ENCODE measurements at places on chromosomes 13 and 19.

DNA sequence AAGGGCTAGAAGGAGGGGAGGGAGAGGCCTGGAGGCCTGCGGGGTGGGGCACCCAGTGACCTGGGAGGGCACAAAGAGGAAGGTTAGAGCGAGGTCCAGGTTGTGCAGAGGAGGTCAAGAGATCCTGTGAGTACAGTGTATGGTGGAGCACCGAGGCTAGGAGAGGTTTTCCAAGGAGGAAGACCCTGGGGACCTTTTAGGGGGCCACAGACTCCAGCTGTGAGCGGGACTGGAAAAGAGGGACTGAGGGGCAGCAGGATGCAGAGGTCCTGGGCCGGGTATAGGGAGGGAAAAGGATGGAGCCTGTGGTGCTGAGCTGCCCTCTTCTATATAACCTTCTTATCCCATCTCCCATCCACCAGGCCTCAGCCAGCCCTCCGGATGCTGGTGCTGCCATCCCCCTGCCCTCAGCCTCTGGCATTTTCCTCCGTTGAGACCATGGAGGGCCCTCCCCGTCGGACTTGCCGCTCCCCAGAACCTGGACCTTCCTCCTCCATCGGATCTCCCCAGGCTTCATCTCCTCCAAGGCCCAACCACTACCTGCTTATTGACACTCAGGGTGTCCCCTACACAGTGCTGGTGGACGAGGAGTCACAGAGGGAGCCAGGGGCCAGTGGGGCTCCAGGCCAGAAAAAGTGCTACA is 863 bp downstream of the ZNF581 start:
- no peak for DNase-seq

DNA sequence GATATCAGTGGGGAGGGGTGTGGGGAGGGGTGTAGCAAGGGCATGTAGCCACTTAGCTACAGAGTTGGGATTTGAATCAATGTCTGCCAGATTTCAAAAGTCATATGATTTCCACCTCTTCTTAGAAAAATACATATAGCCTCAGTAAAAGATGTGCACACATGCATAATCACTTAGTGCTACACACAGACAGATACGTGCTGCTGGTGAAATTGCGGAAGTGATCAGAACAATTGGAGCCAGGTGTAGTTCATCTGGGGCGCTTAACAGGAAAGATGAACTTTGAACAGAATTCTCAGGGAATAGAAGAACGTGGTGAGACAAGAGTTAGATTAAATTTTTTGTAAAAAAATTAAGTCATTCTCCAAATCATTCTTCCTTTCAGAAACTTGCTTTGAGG is 333.1 kb downstream of the KCNRG start:
- DNase-seq: no peak

DNA sequence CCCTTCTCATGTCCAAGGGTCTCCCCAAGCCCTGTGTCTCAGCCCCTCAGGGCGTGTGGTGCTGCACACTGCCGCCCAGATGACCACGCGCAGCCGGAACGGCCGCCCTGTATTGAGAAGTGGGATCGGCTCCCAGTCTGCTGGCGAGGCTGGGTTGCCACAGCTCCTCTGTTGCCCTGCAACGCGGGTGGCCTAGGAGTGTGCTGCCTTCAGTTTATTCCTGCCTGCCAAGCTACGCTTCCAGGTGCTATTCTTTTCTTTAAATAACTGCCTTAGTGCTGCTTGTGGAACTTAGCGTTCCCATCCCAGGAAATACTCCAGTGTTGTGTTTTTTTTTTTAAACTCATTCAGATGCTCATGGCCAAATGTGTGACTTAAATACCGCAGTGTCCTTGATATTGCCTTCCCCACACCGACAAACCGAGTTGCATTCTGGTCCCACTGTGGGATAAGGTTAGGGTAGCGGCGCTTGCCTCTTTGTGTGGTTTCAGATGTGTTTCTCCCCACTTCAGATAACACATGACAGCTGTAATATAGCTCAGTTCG is 16.6 kb downstream of the ACTN4 start:
- peak; percentile 58 for DNase-seq

DNA sequence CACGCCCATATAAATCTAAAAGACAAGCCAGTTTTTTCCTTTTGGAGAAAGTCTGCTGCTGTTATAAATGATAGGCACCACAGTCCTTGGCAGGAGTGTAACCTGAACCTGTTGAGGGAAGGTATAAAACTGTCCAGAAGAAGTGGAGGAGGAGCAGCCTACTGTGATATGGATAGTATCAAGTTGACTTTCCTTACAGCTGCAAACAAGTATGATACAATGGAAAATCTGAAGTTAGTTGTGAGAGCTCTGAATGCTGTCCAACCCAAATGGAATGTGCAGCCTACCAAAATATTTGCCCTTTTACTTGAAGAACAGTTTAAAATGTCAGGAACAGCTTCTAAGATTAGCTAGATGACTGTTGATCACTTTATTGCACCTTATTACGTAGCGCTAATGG is 399.6 kb downstream of the FGF14 start:
- DNase-seq: no peak

GRCh38 chr19:42919757-42920079 is 2.0 kb upstream of the PSG6 start:
- no peak for DNase-seq

GRCh38 chr13:79723519-79724024 is 242.6 kb downstream of the NDFIP2 start:
- DNase-seq: peak; percentile 11

DNA sequence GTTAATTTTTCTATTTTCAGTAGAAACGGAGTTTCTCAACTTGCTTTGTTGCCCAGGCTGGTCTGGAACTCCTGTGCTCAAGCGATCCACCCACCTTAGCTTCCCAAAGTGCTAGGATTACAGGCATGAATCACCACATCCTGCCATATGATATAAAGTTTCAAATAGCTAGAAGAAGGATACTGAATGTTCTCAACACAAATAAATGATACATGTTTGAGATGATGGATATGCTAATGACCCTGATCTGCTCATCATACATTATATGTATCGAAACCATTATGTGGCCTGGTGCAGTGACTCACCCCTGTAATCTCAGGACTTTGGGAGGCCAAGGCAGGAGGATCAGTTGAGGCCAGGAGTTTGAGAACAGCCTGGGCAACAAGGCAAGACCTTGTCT is 11.5 kb downstream of the CIB3 start:
- DNase-seq: peak; percentile 51

DNA sequence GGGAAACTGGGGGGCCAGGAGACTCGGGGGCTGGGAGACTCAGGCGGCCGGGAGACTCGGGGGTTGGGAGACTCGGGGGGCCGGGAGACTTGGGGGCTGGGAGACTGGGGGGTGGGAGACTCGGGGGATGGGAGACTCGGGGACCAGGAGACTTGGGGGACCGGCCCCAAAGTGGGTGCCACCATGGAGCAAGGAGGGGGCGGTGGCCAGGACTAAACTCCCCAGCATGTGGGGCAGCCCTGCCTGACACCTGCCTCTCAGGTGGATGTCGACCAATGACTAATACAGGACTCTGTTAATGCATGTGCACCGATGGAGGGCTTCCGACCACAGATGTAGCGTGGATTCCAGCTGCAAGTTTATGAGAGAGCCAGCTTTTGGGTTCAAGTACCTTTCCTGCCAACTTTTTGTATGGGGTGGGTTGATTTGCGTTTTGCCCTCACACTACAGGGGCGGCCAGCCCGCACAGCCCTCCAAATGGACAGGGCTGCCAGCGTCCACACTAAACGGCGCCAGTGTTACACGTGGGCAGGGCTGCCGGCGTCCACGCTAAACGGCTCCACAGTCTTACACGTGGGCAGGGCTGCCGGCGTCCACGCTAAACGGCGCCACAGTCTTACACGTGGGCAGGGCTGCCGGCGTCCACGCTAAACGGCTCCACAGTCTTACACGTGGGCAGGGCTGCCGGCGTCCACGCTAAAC is 62.2 kb downstream of the RASA3 start:
- no peak for DNase-seq

DNA sequence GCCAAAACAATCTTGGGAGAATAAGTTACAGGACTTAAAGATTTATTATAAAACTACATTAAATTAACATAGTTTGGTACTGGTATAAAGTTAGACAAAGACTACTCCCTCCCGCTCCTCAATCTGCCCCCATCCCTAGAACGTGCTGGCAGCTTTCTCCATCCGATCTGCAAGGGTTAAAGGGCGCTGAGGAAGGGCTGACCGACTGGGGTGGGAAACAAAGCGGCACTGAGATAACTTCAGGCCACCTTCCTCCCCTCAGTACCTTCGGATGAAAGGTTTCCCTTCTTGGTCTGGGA is 790 bp upstream of the SUGT1 start:
- no peak for DNase-seq

- no peak for DNase-seq
Observed at GRCh38 chr19:29841209-29841558, 29.4 kb downstream of the CCNE1 start.

DNA sequence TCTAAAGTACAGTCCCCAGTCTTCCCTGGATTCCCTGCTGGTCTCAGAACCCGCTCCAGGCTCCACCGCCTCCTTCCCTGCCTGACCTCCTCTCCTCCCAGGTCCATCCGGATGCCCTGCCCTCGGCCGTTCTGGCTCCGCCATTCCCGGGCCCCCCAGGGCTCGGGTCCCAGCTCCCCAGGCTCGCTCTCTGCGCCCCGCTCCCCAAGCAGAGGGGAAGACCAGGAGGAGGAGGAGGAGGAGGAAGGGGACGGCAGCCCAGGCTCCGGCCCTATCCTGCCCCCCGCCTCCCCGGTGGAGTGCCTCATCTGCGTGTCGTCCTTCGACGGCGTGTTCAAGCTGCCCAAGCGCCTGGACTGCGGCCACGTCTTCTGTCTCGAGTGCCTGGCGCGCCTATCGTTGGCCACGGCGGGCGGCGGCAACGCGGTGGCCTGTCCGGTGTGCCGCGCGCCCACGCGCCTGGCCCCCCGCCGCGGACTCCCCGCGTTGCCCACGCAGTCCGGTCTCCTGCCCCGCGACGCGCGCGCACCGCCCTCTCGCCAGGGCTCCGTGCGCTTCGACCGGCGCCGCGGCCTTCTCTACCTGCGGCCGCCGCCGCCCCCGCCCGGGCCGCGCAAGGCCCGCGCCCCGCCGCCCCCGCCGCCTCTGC is 647 bp downstream of the RNF225 start:
- DNase-seq: no peak

DNA sequence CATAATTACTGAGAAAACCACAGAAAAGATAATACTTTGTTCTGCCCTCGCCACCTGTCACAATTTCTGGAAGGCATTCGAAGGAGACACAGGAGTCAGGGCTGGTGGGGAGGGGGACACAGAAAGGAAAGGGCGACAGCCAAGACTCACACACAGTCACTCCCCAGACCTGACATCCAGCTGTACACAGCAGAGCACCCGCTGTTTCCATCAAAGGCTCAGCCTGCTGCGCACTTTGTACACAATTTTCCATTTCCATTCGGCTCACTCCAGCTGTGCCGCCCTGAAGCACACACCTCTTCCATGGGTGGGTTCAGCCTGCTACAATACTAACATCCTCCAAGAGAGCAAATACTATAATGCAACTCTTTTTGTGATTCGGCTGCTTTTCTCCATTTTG is 38.0 kb downstream of the STK24 start:
- no peak for DNase-seq

DNA sequence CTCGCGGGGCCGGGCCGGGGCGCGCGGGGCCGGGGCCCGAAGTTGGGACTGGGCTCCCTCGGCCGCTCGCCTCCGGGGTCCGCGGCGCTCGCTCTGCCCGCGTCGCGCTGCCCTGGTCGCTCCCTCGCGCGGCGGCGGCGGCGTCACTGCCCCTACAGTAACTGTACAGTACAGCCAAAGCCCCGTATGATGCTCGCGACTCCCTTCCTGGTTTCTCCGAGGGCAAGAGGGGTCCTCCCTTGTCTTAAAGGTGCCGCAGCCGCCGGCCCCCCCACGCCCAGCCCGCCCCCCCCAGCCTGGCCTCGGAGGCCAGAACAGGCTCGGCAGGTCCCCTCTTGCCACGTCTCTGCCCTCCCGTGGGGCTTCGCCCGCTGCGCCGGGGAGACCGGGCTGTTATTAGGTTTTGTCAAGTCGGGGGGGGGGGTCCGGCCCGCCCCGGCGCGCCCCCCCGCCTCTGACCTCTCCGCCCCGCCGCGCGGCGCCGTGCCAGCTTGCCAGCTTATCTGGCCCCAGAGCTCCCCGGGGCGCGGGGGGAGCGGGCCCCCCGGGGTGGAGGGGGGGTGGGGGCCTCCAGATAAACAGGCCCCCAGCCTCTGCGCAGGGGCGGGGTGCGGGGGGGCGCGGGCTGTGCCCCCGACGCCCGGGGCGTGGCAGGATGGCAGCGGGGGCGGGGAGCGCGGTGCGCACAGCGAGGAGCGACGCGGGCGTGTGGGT is at the start of gene ZBTB7A:
Gene ZBTB7A, minus strand, starts transcription at position 218 of the 714 bp plus-strand sequence. CDS start 11,667 bp downstream, outside the sequence.
- DNase-seq: peak; percentile 80

DNA sequence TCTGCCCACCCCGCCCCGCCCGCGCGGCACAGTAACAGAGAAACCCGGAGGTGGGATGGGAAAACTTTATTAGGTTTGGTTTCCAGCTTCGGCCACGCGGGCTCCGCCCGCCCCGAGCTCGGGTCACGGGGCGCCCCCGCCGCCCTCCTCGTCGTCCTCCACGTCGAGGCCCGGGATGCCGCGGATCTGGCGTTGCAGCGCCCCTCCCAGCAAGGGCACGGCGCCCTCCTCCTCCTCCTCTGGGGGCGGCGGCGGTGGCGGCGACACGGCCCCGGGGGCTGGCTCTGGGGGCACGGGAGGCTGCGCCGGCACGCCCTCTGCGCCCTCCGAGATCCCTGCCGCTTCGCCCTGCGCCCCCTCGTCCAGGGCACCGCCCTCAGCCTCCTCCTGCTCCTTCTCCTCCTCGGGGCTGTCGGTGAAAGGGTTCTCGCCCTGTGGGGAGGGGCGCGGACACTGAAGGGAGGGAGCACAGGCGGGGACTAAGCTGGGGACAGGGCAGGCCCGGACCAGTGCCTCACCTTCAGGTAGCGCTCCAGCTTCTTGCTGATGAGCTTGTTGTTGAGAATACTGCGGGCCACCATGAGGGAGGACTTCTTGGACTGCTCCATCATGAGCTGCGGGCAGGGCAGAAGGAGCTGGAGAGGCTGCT is 536 bp upstream of the AKAP8 start:
- peak; percentile 60 for DNase-seq

GRCh38 chr19:24098359-24098758 is 11.4 kb downstream of the ZNF254 start:
- no peak for DNase-seq

GRCh38 chr13:42396901-42397655 is 125.1 kb downstream of the AKAP11 start:
- DNase-seq: no peak

GRCh38 chr13:87208636-87209035 is 462.5 kb upstream of the SLITRK5 start:
- no peak for DNase-seq

DNA sequence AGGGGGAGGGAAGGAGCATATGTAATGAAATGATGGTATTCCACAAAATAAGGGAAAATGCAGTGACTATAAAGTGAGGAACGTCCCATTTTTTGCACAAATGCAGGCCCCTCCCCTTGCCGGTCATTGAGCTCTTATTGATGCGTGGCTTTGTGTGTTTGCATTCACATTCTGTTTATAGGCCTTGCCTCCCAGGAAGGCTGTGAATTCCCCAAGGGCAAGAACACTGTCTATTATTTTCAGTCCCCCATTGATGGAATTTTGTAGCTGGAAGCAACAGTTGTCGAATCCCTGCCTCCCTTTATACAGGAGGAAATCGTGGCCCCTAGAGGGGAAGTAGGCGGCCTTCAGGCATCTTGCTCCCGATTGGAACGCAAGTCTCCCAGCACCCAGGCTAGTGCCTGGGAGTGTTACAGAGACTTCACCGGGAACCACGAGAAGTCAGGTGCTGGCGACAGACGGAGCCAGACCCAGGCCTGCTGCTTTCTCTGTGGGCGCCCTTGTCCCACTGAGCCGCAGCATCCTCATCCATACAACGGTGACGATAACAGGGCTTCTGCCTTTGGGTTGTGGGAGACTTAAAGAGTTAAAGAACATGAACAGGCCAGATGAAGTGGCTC is 6.9 kb downstream of the SBSN start:
- no peak for DNase-seq

- no peak for DNase-seq
Observed at GRCh38 chr13:59112221-59112718, 1051.5 kb downstream of the DIAPH3 start.
